ENCODE measurements at places on chromosomes 6 and 20.

- DNase-seq: no peak
These were observed 37.3 kb downstream of the GNAS-AS1 start for GRCh38 chr20:58813369-58813768.

DNA sequence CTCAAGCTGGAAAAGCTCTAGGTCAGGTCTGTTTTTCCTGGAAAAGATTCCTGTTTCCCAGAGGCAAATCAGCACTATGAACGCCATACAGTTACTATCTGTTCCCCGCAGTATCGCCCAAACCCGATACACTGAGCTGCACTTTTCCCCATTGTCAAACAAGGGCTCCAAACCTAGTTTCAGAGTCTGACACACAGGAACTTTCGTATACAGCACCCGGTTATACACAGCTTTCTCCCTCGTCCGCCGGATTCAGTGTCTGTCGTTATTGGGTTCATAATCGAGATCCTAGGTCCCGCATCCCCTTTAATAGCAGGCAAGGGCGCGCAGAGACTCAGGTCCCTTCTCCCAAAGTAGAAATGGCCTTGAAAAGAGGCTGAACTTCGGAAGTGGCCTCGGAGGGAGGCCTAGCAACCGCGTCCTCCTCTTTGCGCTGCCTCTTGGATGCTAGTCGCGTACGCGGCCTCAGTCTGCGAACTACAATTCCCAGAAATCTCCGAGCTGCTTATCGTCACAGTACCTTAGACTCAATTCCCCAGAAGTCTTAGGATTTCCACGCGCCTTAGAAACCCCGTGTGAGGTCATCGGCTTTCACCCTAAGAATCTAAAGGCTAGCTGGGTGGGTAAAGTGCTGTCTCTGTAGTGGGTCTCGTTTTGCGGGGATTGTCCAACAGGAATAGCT, 34.2 kb downstream of the ZNF391 start:
- peak; percentile 29 for DNase-seq

DNA sequence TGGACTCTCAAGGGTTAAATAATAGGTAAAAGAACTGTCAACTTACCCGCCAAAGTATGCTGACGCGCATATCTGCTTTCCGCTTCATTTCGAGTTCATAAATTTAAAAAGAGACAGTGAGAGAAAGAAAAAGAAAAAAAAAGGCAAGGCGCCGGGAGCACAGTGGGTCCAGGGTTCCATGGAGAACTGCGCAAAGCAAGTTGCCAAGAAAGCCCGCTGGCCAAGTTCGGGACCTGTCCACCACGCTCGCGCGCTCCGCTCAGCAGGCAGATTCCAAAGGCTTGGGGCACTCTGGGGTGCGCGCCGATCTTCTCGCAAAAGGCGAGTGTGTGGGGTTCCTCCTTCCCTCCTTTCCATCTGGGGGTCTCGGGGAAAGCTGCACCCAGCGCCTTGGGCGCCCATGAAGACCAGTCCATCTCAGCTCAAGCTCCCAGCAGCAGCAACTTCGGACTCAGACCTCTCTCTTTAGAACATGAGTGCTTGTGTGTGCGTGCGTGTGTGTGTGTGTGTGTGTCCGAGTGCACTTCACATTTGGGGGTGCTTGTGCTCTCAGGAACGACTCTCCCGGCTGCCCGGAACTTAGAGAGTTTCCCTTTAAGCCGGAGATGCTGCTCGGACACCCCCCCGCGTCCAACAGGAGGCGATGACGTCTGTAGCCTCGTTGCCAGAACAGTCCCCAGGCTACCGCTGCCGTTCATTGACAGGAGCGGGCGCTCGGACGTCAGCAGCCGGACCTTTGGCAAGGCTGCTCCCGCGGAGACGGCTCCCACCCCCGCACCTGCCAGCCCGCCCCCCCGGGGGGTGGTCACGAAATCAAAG, 180.0 kb downstream of the TBXT start:
- no peak for DNase-seq

GRCh38 chr6:14701946-14702345, 543.9 kb upstream of the JARID2 start:
- no peak for DNase-seq

- no peak for DNase-seq
These were observed 199.0 kb downstream of the ARHGAP18 start for GRCh38 chr6:129510950-129511349.

GRCh38 chr20:48558906-48559305, 268.9 kb downstream of the PREX1 start:
- no peak for DNase-seq

DNA sequence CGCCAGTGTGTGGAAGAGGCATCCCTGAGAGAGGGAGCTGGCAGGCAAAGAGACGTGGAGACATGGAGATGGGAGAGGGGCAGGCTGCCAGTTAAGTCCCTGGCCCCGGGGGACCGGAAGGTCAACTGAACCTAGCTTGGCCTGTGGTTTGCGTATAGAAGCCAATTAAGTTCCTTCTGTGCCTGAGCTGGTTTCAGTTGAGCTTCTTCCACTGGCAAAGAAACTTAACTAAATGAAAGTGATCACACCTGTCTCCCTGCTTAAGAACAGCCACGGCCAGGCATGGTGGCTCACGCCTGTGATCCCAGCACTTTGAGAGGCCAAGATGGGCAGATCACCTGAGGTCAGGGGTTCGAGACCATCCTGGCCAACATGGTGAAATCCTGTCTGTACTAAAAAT, 26.7 kb upstream of the NNAT start:
- DNase-seq: no peak

DNA sequence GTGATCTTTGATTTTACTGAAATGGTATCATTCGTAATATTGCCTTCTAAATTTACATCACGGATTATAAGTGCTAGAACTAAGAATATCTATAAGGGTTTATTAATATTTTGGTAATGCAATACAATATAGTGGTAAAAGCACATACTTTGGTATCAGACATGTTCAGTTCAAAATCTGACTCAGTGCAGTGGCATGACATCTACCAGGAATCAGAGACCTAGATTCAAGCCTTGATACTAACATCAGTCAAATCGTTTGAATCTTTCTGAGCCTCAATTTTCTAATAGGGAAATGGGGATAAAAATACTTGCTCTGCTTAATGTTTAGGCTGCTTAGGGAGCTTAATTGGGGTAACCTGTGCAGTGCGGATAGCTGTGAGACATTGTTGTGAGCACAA, 488.0 kb downstream of the BCKDHB start:
- no peak for DNase-seq

DNA sequence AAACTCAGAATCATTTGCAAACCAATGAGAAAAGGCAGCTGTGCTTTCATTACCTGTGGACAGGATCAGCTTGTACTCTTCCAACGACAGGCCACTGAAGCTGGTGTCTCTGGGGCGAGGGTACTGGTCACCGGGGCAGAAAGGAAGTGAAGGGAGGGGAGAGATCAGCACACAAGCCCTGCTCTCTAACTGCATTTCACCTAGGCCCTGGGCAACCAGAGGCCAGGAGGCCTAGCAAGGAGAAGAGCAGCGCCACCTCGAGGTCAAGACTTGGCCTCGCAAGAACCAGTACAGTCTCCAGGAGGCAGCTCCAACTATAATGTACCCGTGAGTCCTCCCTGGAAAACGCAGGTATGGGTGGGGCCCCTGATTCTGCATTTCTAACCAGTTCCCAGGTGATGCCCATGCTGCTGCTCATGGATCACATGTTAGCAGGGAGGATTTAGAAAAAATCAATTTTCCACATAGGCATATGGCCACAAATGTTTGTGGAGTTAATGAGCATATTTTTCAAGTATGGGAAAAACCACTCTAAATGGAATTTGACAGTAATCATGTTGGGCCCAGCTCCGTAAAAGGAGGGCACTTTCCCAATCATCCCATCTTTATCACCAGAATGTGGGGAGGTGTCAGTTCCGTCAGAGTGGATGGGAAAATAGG, 11.0 kb downstream of the UQCC2 start:
- peak; percentile 86 for DNase-seq

- no peak for DNase-seq
These were observed 33.6 kb downstream of the RPRD1B start for GRCh38 chr20:38066969-38067716.

DNA sequence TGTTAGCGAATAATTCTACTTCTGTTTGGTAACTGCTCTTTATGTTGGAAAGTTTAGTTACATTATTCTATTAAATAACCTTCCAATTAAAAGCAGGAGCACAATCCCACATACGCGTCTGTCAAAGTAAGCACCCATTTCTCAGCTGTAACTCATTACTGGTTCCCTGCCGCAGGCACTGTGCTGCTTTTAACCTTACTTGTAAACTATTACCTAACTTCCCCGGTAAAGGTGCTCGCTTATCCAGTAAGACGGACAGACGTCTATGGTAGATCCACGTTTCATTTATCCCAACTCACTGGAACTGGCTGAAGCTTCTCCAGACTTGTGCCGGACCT, 529 bp upstream of the ENPP4 start:
- DNase-seq: no peak

- no peak for DNase-seq
These were observed 53.6 kb downstream of the SCML4 start for GRCh38 chr6:107770541-107770940.

DNA sequence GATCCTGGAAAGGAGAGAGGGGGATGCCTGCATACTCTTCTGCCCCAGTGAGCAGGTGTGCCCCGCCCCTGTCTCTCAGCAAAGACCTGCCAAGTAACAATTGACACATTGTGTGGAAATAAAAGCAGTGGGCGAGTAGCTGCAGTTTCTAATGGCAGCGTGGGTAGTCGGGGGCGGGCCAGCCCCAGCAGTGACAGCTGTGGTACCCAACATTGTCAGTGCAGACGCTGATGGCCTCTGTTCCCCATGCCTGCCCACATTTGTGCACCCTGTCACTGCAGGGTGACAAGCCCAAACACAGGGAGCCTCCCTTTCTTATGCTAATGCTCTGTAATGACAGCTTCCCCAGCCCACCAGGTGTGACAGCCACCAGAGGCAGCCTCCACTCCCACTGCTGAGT, 491.7 kb downstream of the DHX35 start:
- no peak for DNase-seq

GRCh38 chr6:119129968-119130484, 51.6 kb upstream of the FAM184A start:
- no peak for DNase-seq

DNA sequence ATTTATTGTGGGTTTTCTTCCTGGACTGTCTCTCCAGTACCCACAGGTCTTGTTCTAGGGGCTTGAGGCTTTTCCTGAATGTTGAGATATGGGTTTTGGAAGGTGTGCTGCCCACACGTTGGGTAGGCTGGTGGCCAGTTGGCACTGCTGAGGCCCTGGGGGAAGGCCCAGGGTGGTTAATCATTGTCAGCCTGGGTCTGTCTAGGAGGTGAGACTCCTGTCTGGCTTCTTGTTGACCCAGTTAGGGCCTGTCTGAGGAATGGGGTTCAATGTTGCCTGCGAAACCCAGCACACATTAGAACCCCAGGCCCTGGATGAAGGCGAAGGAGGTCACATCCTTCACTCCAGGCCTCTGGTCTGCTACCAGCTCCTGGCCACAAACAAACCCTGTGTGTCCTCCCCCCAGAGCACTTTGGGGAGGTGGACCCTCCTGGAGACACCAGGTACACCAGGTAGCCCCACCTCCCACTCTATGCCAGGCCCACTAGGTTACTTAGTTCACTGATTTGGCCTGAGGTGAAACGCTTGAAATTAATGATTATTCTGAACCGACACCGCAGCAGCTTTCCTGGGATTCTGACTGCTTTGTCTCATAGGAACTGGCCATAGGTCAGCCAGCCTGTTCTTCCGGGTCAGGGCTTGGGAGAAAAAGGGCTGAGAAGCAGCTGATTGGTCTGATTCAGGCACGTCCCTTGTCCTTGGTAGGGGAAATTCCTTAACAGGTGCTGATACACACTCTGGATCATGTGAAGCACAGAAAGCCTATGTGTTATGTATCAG, 15.2 kb downstream of the DNMT3B start:
- no peak for DNase-seq
